Natural killer cell (primary cell): ENCODE measurements at places on chromosomes 5 and 9. TPM values are rescaled to one million over a fixed set of nuclear protein-coding genes. Genes with fewer than 3 reads are reported as not detected.

GRCh38 chr5:107072967-107073366 is 597.8 kb downstream of the EFNA5 start:
- H3K27me3 ChIP-seq = no peaks in the 10 kb centered on the region
- H3K4me3 ChIP-seq = no peak overlapping the region
- no peaks in the 10 kb centered on the region for H3K4me1 ChIP-seq
- H3K27ac ChIP-seq = no peak overlapping the region
- no peak for DNase-seq

- H3K4me1 ChIP-seq = no peaks in the 10 kb centered on the region
- H3K27ac ChIP-seq = no peak overlapping the region
- no peak for DNase-seq
- no peak overlapping the region for H3K4me3 ChIP-seq
Measured at GRCh38 chr9:90044710-90045151, 439.9 kb downstream of the GADD45G start.

- no peak overlapping the region for H3K27ac ChIP-seq
- H3K36me3 ChIP-seq = no peaks in the 10 kb centered on the region
- H3K4me3 ChIP-seq = no peak overlapping the region
Measured at GRCh38 chr9:96436063-96436455, 13.9 kb upstream of the HABP4 start.

DNA sequence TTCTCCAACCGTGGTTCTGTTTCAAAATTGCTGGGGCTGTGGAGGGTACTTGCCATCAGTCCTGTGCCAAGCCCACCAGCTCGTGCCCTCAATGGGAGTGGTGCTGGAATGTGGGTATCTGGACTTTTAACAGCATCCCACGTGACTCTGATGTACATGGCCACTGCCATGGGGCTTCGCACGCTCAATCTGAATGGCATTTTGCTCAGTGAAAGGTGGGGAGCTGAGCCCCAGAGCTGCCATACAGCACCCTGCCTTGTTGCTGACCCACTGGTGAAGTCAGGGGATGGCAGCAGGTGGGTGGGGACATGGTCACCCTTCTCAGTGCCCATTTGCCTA is 16.6 kb upstream of the SYNPO start:
- peaks cover 14% of the 10 kb centered on the region for H3K4me1 ChIP-seq
- H3K36me3 ChIP-seq = no peaks in the 10 kb centered on the region
- no peak for DNase-seq

The NFX1 gene
- 38.5 TPM for total RNA-seq

The TAF1L gene
- total RNA-seq = not detected

The MYMK gene
- total RNA-seq = not detected
